Stimulated activated CD4-positive, alpha-beta T cell treated with anti-CD3 and anti-CD28 coated beads, Interleukin-4, amount 100 ng/mL, for 4 hours (primary cell): ENCODE measurements at places on chromosomes 1 and 21.

DNA sequence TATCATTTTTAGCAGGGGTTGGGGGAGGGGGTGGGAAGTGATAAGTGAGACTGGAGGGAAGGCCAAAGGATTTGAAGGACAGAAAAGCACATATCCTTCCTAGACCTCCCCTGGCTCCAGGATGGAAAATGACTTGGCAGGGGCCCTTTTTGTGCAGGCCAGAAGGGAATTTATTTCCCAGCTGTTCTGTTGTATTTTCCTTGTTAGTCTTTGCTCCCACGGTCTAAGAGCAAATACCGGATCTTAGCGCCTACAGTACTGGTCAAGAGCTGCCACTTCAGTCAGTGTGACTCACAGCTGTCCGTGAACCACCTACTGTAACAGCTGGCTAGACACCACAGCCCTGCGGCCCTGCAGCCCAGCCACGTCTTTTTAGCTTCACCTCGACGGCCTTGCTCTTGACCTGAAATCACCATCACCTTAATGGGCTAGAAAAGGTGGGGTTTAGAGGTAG, 51.0 kb upstream of the ERRFI1 start:
- DNase-seq: no peak

DNA sequence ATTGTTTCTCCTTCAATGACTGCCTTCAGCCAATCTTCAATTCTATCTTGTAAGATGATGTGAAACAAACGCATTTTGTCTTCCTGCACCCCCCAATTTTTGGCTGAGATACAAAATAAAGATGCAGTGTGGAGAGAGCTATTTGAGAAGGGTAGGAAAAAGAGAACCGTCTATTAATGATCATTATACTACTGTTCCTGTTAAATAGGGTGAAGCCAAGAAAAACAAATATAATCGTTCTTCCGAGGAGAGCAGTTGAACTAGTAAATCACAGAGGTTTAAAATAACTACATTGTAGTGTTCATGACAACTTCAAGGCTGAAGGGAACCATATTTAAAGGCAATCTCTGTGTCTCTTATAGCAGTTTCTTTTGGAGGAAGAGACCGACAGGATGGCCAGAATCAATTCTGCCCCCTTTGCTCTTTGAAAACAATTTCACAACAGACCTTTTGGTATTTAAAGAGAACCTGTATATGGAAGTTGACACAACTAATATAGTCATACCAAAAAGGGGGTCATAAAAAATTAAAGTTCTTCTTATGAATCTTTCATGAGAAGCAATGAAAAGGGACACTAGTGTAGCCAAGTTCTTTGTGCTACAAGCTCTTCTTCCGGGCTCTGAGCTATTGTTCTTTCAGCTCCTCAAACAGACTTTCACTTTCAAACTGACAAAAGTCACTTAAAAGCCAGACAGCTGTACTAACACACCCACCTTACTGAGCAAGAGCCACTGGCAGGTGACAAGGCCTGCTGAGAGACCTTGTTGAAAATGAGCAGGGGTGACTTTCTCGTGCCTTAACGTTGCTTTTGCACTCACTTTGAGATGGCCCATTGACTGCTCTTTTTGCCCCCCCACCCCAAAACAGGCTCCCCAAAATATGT, 30.9 kb downstream of the PROX1 start:
- no peak for DNase-seq

GRCh38 chr1:156387870-156388173, 18.8 kb downstream of the RHBG start:
- DNase-seq: no peak

DNA sequence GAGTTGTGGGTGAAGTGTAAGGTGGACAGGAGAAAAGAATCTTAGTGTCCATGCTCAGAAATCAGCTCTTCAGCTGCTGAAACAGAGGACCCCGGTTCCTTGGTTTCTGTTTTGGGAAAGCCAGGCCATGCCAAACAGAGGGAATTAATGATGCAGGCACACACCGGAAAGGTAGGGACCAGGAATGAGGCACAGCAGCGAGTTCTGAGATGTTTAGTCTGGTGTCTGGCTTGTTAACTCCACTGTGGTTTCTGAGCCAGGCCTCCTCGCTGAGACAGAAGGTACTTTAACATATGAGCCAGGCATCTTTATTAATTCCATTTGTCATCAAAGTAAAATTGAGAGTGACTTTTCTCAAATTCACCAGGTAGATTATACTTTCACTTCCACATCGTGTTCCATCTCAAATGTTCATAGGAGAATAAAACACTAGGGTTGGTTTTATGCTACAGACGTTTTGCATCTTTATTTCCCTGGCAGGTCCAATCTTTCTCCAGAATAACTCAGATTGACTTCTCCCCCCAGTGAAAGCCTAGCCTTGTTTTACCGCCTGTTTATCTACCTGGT, 23.5 kb downstream of the LRRC8D start:
- DNase-seq: peak; percentile 64

GRCh38 chr1:57067863-57068262, 102.0 kb upstream of the C8B start:
- no peak for DNase-seq

DNA sequence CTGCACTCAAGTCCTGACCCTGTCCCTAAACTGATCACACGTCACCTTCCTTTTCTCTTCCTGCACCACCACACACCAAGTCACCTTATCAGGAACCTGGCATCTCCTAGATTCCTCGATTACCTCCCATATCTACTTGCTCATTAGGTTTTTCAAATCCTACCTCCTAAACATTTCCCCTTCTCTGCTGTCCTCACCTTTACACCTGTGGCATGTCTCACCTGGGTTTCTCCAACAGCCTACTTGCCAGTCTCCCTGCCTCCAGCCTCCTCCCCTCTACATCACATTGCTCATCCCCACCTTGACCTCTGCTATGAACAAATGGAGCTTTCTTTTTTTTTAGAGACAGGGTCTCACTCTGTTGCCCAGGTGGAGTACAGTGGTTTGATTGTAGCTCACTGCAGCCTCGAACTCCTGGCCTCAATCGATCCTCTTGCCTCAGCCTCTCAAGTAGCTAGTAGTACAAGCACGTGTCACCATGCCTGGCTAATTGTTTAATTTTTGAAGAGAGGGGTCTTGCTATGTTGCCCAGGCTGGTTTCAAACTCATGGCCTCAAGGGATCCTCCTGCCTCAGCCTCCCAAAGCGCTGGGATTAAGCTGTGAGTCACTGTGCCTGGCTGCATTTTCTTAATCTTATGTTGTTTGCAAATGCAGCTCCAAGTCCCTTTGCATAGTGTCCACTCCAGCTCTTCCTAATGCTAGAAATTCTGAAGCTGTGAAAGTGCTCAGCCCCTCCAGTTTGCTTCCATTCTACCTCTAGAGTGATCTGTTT, 6.3 kb downstream of the IGSF9 start:
- DNase-seq: no peak

GRCh38 chr1:36199934-36200741, 24.1 kb upstream of the THRAP3 start:
- DNase-seq: no peak

DNA sequence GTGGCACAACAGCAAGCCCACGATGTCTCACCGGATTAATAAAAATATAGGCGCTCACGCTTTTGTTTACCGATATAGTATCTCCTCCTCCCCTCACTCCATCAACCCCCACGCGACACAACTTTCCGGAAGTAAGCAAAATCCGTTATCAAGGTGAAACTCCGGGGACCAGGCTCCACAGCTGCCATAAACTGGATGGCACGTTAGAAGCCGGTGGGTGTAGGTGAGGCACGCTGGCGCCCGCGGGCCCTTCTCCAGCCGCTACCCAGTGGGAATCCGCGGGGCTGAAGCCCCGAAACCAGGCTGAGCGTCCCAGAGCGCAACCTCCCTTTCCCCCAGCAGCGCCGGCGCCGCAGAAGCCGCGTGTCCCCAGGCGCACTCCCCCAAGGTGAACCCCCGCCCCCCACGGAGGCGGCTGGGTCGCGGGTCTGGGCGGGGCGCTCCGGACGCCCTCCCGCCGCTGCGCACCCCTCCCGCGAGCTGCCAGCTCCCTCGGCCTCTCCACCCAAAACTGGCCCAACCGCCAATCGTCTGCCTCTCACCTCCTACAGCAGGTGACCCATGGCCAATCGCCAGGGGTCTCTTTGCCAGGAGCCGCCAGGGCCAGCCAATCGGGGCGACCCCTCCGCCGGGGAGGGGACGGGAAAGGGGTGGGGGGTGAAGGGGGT, 112.4 kb downstream of the OSBPL9 start:
- peak; percentile 91 for DNase-seq

DNA sequence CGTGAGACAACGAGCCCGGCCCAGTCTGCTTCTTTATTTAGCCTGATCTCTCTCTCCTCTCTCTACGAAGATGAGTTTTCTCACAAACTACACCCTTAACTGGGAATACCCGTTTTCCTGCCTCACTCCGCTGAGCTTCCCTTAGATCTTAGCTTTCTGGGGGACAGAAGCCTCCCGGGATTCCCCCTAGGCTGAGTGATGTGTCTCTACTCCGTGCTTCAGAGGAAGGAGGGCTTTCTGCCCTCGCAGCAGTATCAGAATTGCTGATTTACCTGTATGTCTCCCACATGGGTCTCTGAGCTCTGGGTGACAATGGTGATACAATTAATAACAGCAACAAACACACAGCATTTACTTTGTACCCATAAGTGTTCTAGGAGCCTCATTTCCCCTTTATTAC, 1.0 kb downstream of the ZBTB17 start:
- no peak for DNase-seq

DNA sequence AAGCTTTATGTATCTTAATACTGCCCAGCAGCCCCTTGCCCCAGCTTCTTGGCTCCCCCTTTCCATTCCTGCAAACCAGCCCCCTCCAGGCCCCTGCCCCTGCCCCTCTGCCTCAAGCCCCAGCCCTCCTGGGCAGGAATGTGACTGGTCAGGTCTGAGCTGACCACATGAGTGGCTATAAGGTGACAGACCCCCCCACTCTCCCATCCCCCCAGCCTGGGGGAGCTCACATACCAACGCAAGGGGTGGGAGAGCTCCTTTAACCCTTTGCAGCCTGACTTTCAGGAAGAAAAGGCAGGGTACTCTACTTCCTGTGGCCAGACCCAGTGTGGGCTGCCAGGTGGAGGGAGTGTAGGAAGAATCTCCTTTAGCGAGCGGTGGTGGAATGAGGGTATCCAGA, 33.2 kb downstream of the AHDC1 start:
- no peak for DNase-seq

- DNase-seq: no peak
Observed at GRCh38 chr1:36691374-36691773, 208.7 kb upstream of the CSF3R start.

- DNase-seq: no peak
Observed at GRCh38 chr1:56816909-56817308, 2.3 kb downstream of the FYB2 start.

DNA sequence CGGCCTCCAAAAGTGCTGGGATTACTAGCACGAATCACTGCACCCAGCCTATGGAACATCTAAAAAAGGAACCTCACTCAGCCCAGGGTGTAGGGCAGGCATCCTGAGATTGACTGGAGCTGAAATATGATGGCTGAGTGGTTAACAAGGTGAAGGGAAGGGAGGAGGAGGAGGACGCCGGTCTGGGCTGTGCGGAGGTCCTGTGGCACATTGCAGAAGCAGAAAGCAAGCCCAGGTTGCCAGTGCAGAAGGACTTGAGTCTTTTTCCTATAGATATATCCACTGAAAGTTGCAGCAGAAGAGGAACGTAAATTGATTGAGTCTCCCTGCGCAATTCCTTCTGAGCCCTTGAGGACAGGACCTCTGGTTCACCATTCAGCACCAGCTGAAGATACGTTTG, 1.5 kb upstream of the KIF17 start:
- no peak for DNase-seq

GRCh38 chr1:154014154-154014907, 23.8 kb downstream of the RPS27 start:
- no peak for DNase-seq

- no peak for DNase-seq
Observed at GRCh38 chr1:59512702-59513101, 215.8 kb downstream of the FGGY start.

- DNase-seq: no peak
Observed at GRCh38 chr1:17412093-17412870, 27.2 kb downstream of the RCC2 start.

DNA sequence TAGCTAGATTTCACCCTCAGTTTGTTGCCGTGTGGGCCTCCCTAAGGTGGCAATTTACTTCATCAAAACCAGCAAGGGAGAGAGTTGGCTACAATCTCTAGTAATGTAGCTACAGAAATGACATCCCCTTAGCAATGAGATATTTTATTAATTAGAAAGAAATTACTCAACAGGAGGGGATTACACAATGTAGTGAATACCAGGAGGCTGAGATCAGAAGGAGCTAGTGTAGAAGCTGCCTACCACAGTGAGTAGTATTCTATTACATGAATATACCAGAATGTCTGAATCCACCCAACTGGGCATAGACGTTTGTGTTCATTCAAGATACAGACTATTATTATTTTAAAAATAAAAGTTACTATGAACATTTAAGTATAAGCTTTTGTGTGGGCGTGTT, 868.2 kb upstream of the CXADR start:
- no peak for DNase-seq

DNA sequence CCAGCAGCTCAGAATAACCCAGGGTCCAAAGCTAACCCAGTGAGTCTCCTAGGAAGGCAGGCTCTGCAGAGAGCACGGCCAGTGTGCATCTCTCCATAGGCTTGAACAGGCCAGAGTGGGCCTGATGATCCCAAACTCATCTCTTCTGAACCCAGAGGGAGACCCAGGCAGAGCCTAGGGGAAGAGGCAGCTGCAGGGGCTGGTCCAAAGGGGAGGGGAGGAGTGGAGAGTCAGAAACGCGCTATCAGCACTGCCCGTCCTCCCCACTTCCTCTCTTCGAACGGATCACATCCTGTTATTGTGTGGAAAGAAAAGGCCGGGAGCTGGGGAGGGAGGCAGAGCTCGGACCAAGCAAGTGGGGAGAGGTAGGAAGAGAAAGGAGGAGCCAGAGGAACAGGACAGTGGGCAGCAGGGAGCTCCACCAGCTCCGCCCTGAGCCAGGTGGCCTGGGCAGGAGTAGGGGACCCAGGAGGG, 20.2 kb downstream of the TAL1 start:
- no peak for DNase-seq

GRCh38 chr1:11841245-11842153, 6.1 kb downstream of the NPPA start:
- no peak for DNase-seq

GRCh38 chr1:193568512-193568911, 382.1 kb upstream of the B3GALT2 start:
- DNase-seq: no peak

DNA sequence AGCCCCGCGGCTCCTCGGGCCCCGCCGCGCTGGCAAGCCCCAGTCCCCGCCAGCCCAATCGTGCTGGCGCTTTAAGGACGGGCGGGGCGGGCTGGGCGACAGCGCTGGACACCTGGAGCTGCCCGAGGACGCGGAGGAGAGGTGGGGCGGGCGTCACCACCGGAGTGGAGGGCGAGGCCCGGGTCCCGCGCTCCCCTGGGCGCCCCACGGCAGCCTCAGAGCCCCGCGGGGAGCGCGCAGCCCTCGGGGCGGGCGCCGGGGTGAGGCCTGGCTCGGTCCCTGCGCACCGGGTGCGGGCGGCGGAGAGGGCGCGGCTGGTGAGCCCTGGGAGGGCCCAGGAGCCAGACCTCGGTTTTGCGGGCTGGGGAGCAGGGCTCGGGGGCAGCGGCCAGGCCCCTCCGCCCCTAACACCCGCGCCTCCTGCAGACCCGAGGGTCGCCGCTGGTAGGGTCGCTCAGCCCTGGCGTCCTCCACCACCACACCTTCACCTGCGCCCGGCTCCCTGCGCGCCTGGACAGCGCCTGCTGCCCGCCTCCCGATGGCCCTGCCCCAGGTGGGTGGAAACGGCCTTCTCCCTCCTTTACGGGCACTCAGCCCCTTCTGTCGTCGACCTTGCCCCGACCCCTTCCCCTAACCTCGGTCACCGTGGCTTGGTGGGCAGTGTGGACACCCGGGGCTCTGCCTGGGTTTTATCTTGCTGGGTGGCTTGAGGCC, at the start of gene TMEM61:
Gene TMEM61, plus strand, starts transcription at position 101 of the 714 bp plus-strand sequence. Its CDS starts 438 bp downstream, at position 539.
- no peak for DNase-seq

- DNase-seq: no peak
Observed at GRCh38 chr1:89170170-89171066, 5.4 kb downstream of the GBP7 start.
